ENCODE measurements at places on chromosomes 12 and 14. TPM values are rescaled to one million over a fixed set of nuclear protein-coding genes. Genes with fewer than 3 reads are reported as not detected.

The TMEM253 gene
- total RNA-seq, result not detected

The SRRM4 gene
- not detected for total RNA-seq

The NGB gene
- not detected for total RNA-seq

The NEUROD4 gene
- not detected for total RNA-seq

The ESPL1 gene
- total RNA-seq, result 76.7 TPM

The AQP6 gene
- not detected for total RNA-seq

- DNase-seq, result no peak
- H3K27me3 ChIP-seq, result peaks cover 2% of the 10 kb centered on the region
- no peaks in the 10 kb centered on the region for H3K36me3 ChIP-seq
Measured at GRCh38 chr14:93859957-93860356, 67.2 kb upstream of the FAM181A start.

DNA sequence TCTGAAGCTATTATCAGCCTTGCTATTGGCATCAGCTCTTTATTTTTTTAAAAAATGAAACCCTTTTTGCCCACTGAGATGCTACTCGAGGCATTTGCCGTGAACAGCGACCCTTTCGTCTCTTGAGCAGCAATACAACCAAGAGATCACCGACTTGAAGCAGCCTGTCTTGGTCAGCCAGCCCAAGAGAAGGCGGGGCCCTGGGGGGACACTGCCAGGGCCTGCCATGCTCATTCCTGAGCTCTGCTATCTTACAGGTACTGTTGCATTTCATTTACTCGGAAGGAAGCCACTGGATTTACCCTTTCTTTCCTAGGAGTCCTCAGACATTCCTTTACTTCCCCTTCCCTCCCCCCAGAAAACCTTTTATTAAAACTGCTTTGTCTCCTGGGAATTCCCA, 16.7 kb downstream of the PIWIL1 start:
- H3K27ac ChIP-seq, result no peak overlapping the region
- no peaks in the 10 kb centered on the region for H3K36me3 ChIP-seq
- DNase-seq, result no peak
